ENCODE measurements at places on chromosomes 12 and 14.

- DNase-seq: no peak
These were observed 314.5 kb upstream of the GARIN6 start for GRCh38 chr12:99332936-99333591.

- DNase-seq: no peak
These were observed 715 bp upstream of the RAP1B start for GRCh38 chr12:68609998-68610369.

- DNase-seq: no peak
These were observed 18.5 kb upstream of the DUSP6 start for GRCh38 chr12:89370850-89371249.

DNA sequence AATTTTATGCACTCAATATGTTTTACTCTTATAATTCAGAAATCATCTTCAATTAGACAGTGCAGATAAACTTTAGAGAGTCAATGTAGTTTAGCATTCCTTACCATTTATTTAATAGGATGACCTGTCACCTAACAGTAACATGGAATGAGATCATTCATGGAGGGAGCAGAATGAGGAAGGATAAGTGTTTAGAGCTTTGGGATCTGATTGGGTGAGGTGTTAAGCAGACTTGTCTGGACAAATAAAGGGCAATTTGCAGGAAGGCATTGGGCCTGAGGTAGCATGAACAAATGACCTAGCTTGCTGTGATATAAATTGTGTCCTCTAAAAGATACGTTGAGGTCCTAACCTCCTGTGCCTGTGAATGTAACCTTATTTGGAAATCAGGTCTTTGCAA lies 187.4 kb downstream of the C12orf42 start:
- DNase-seq: no peak

DNA sequence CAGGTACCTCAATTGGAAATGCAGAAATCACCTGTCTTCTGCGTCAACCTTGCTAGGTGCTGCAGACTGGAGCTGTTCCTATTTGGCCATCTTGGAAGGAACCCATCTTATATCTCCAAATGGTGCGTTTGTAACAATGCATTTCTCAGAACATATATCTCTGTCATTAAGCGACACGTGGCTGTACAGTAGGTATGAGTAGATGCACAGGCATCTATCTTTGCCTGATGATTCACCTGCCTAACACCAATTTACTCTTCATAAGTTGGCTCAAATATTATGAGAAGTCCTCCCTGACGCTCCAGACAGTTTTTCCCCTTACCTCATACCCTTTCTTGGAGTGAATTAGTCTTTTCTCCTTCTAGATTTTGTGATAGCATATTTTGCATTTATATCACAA lies 44.2 kb downstream of the GPR137C start:
- DNase-seq: no peak

GRCh38 chr12:65121049-65121955 lies at the start of gene WIF1:
WIF1 (minus strand) TSS chr12:65121305; CDS start chr12:65121191, 114 bp downstream.
- DNase-seq: no peak
